ENCODE measurements at places on chromosomes 6 and 20.

GRCh38 chr6:138432063-138432356 is 28.0 kb downstream of the HEBP2 start:
- DNase-seq: no peak

DNA sequence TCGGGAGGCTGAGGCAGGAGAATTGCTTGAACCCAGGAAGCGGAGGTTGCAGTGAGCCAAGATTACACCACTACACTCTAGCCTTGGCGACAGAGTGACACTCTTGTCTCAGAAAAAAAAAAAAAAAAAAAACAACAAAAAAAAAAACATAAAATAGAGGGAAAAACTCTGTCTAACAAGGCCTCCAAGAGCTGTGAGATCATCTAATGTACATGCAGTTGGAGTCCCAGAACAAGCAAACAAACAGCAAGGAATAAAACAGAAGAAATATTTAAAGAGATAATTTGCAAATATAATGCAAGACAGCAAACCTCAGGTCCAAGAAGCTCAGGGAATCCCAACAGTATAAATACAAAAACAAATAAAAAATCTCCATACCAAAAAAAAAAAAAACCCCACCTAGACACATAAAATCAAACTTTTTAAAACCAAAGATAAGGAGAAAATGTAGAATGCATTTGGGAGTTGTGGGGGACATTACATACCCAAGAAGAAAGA is 35.0 kb upstream of the CCR6 start:
- DNase-seq: no peak

GRCh38 chr6:6712449-6713403 is 124.2 kb downstream of the LY86 start:
- no peak for DNase-seq

GRCh38 chr6:169315830-169316614 is 62.4 kb upstream of the THBS2 start:
- no peak for DNase-seq

DNA sequence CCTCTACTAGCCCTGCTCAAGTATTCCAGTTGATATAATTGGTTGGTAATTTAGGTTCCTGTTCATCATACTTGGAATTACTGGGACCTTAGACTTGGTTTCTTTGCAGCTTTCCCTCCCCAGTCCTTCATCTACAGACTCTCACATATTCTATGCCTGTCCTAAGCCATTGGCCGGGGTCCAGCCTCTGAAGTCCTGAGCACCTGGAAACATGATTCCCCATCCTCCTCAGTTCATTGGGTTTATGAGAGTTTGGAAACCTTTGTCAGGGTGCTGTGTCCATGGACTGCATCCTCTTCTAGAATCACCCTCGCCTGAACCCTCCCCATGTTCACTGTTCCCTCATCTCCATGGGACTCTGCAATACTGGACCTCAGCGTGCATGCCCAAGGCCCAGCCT is 8.8 kb downstream of the GSTA2 start:
- DNase-seq: no peak

- DNase-seq: no peak
These were observed 533.1 kb upstream of the CDH4 start for GRCh38 chr20:60718743-60719480.

GRCh38 chr6:23036406-23036983 is 467.1 kb downstream of the HDGFL1 start:
- DNase-seq: no peak

- DNase-seq: peak; percentile 77
These were observed 128.5 kb upstream of the CDYL start for GRCh38 chr6:4647414-4648365.

- no peak for DNase-seq
These were observed 510.5 kb downstream of the PRKN start for GRCh38 chr6:162217058-162217457.

DNA sequence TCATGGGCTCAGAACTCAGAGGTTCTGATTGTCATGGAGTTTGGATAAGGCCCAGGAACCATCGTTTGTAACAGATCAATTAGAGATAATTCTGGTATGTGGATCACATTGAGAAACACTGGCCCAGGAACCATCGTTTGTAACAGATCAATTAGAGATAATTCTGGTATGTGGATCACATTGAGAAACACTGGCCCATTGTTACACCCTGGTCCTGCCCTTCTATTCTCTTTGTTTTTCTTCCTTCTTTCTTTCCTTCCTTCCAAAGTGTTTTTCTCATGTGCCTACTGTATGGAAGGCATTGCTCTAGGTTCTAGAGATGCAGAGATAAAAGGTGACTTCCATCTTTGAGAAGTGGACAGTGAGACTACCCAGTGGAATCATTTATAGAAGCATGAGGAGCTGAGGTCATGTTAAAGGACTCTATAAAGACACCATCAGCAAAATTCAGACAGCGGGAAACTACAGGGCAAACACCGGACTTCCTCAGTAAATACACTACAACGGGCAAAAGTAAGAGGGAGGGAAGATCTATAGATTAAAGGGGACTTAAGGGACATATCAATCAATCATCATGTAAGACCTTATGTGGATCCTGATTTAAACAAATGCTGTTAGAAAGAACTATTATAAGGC is 153.8 kb downstream of the UNC5CL start:
- DNase-seq: no peak

DNA sequence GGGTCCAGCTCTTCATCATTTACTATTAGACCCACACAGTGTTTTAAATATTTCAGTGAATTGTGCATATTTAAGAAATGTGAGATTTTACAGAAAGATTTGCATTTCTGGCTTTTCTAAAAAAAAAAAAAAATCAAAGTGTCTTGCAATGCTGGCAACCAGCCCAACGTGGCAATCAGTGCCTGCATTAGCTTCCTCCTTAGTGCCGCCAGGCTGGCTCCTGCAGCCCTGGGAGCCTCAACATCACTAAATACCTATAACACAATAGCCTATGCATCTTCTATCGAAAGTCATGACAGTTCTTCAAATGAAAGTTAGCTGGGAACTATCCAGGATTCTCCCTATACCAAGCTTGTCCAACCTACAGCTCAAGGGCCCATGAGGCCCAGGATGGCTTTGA is 9.4 kb upstream of the CD93 start:
- DNase-seq: no peak

DNA sequence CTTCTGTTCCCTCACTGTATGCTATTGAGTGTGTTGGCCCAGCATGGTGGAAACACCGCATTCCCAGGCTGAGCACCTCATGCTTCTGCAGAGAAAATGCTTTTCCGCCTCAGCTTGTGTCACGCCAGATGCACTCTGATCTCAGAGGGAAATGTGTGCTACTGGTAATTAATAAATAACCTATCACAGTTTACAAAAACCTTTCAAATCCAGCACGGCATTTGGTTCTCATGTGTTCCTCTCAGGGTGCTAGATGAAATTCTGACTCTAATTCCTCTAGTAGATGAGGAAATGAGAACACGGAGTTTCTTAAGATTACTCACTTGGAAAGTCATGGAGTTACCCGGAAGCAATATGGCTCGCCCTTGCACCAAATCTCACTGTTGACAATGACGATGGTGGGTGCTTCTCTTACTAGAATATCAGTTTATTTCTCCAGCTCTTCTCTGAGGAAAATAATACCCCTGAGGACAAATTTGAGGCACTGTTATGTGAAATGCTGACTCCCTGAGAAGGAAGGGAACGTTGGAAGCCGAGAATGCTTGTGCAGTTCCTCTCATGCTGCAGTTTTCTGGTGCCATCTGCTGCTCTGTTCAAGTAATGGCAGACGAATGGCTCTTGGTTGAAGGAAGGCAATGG is 116.6 kb downstream of the RNF144B start:
- peak; percentile 20 for DNase-seq

GRCh38 chr6:111837641-111838500 is 35.4 kb downstream of the FYN start:
- no peak for DNase-seq

DNA sequence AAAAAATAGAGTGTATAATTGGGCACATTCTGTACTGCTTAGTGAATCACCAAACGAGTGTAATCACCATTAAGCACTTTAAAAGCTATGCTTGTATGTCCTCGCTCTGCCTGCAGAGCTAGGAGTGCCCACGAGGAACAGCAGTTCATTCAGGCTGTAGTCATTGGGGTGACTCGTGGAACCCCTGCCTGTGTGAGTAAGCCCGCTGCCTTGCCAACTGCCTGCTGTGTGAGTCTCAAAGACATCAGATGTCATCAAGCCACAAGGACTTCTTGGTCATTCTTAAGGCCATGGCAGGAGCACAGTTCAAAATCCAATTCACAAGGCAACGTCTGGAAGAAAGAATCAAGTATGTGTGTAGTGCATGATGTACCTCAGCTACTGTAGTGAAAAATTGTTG is 60.4 kb downstream of the FOXO3 start:
- DNase-seq: no peak

DNA sequence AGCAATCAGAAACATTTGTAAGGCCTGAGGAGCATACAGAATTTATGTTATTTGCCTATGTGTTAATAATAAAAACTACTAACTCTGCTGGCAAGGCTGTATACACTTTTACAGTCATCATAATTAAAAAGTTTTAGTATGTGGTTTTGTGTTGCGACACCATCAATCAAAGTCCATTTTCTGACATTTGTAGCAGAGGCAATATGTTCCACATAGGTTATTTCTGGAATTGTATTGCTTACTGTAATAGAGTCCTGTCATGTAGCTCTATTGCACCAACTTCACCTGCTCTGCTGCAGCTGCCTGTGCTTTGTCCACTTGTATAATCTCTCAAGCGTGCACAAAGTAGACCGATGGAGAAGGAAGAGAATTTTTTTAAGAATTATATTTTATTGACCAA is 501.8 kb downstream of the HACE1 start:
- DNase-seq: no peak

GRCh38 chr20:33556246-33556645 is 66.3 kb downstream of the CBFA2T2 start:
- no peak for DNase-seq

DNA sequence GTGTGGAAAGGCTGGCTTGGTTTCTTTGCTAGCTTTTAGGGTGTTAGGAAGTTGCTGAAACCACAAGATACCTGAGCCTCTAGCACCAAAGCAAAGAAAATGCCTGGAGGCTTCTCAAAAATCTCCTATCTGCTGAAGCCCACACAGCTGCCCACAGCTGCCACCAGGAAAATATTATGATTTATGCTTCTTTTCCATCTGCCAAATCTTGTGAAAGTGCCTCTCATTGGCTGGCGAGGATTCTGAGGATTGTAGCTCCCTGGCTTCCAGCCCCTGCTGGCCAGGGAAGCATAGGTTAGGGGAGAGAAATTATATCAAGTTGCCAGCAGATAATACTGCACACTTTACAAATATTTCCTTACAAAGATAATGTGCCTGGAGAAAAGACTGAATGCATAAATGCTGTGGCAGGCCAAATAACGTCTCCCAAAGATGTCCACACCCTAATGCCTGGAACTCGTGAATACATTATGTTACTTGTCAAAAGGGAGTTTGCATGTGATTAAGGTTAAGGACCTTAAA is 98.4 kb downstream of the MRPL14 start:
- DNase-seq: no peak

- DNase-seq: no peak
These were observed 1.2 kb downstream of the TCEA2 start for GRCh38 chr20:64064145-64064698.

- no peak for DNase-seq
These were observed 173.4 kb upstream of the SLC35B3 start for GRCh38 chr6:8608737-8609136.

GRCh38 chr20:10119336-10119735 is 84.5 kb downstream of the ANKEF1 start:
- no peak for DNase-seq

GRCh38 chr6:135054226-135054568 is 425 bp downstream of the HBS1L start:
- no peak for DNase-seq

DNA sequence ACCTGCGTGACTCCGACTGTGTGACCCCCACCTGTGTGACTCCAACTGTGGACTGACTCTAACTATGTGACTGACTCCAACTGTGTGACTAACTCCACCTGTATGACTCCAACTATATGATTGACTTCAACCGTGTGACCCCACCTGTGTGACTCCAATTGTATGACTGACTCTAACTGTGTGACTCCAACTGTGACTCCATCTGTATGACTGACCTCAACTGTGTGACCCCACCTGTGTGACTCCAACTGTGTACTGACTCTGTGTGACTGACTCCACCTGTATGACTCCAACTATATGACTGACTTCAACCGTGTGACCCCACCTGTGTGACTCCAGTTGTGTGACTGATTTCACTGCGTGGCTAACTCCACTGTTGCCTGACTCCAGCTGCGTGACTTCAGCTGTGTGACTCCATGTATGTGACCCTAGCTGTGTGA is 38.6 kb downstream of the SYNJ2 start:
- DNase-seq: no peak

DNA sequence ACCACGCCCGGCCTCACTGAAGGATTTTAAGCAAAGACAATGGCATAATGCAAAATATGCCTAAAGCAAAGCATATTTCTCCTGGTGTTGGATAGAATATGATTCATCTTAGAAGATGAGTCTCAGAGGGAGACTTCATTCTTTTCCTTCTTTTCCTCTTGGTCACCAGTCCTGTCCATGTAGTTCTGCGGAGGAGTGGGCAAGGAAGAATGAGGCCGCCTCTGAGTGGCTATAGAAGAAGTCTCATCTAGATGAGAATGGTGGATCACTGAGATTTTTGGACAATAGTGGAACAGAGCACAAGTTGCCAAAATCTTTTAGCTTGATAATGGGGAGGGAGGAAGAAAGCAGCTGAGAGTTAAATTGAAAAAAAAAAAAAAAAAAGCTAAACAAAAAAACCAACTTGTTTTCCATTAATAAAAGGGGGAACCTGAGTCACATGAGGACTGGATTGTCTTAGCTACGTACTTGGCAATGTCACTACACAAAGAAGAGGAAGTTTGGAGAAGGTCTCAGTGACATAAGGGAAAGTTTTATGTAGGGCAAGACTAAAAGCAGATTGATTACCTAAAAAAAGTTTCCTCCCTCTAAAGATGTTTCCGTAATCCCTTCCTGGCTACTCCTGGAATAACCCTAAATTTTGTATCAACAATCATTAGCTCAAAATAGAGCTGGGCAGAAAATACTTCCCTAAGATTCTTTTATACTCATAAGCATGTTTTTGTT is 6.0 kb downstream of the CD83 start:
- no peak for DNase-seq

- no peak for DNase-seq
These were observed 28.6 kb upstream of the PRL start for GRCh38 chr6:22325481-22325880.

DNA sequence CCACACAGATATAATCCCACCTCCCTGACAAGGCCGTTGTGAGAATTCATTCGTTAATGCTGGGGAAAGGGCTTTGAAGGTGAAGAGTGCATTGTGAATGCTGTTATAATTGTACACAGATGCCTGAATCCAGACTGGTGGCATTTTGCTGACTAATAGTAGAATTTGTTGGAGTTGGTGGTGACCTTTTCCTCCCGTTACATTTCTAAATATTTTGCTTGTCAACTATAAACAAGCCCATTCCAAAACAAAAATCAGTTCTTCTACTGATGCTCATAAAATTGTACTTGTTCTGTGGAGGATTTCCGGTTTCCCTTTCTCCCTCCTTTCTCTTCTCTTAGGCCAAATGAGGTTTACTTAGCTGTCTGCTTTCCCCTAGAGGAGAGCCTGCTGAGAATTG is 253.1 kb upstream of the SUPT3H start:
- DNase-seq: no peak
